ENCODE measurements at places on chromosomes 2 and 18.
A peak's percentile ranks its signal among the peaks of the same experiment; 100 is the strongest.

GRCh38 chr2:33958591-33958990, 359.5 kb upstream of the FAM98A start:
- no peak for DNase-seq

GRCh38 chr18:12497296-12497695, 89.6 kb downstream of the PRELID3A start:
- no peak for DNase-seq

- no peak for DNase-seq
These were observed 49.6 kb downstream of the SPIRE1 start for GRCh38 chr18:12608301-12608700.

- no peak for DNase-seq
These were observed 139.5 kb downstream of the HAUS1 start for GRCh38 chr18:46243673-46244072.

DNA sequence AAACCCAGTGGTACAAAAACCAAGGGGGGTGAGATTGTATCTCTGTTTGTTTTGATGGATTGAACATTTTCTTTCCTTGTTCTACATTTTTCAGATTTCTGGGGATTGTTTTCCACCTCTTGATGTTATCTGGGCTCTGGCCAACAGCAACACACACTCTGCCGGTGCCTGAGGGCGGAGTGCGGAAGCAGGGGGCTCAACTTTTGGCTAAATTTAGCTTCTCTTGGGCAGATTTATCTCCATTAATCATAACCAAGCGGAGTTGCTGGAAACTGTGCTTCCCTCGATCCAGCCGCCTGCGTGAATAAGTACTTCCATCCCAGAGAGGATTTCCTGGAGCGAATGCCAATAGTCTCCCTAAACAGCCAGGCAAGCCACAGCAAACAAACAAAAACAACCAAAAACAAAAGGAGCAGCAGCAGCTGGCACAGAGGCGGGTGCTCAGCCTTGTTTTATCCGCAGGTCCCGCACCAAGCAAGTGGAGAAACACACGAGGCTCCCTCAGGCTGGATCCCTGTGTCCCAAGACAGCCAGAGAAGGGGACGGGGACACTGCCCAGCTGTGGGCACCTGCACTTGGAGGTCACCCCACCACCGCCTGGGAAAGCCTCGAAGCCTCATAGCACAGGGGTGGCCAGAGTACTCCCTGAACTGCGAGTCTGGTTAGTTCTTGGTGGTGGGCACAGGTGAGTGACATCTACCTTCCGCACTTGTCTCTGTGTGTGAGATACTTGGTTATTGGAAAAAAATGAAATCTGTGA, 143.4 kb downstream of the NDUFA10 start:
- no peak for DNase-seq

DNA sequence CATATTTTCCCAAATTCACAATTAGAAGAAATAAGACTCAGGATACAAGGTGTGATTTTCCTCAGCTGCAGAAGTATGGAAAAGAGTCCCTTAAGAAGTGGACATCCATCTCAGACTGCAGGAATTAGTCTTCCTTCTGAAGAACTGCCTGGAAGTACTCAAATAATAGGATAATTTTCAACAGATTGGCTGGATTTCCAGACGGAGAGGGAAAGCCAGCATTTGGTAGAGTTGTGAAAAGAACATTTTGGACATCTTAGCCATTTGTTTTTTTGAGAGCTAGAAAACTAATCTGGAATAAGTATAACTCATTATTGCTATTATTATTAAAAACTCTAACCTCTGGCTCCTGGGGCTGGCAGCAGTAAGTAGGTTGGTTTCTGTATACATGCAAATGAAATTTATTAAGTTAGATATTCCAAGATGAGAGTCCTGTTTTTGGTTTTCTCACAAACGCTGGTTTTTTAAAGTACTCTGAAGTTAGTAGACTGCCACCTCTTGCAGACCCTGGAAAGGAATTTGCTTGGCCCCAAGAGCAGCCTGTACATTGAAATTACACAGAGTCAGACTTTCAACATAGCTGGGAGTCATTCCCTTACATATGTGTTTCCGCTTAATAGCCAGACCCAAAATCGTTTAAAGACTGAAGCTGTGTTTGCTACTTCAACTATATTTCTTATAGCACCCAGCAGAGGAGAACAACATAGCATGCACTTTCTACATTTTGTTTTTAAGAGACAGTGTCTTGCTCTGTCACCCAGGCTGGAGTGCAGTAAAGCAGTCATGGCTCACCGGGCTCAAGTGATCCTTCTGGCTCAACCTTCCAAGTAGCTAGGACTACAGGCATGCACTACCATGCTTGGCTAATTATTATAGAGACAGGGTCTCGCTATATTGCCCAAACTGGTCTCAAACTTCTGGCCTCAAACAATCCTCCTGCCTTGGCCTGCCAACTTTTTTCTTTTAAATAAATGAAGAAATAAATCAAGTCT, 142.4 kb downstream of the THADA start:
- no peak for DNase-seq

- no peak for DNase-seq
These were observed 65.7 kb downstream of the LRRTM1 start for GRCh38 chr2:80238692-80239469.

DNA sequence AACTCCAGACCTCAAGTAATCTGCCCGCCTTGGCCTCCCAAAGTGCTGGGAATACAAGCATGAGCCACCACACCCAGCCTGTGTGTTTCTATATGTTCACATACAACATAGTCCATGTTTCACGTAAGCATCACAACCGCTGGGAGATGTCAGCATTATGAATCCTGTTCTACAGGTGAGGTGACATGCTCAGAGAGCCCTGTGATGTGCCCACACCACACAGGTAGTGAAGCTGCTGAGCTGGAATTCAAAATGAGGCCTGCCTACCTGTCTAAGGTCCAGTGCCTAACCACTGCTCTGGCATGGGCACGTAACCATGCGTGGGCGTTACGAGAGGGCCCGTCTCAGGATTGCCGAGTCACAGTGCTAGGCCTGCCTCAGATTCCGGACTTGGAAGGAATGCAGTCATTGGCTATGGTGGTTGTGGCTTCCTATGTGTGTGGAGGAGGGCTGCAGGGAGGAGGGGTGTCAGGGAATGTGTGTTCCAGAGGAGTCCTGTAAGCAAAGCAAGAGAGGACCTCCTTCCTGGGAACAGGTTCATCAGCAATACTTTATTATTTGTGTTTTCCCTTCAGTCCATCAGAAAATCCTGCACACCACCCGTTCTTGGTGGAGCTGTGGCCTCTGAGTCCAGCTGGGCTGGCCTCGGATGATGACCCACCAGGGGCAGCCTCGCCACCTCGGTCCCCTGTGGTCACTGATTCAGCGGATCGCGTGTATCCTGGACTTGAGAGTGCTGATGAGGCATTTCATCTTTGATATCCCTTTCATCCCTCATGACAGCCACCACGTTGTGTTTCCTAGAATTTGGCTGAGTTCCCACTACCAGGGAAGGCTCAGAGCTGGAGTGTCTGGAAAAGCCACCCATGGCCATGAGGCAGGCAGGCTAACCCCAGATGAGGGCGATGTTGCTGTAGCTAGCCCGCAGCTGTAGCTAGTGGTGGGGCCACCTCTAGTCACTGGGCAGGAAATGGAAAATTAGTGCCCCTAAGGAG, 31.1 kb downstream of the HK2 start:
- DNase-seq = peak; percentile 78

DNA sequence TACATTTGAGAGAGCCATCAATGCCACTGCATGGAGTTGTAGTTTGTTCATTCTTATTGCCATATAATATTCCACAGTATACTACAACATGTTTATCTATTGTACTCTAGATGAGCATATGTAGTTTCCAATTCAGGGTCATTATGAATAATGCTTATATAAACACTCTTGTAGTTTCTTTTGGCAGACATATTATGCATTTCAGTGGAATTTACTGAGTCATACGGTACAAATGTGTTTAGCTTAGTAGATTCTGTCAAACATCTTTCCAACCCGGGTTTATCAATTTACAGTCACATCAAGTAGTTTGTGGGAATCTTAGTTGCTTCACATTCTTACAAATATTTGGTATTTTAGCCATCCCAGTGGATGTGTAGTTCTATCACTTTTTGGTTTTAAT, 161.1 kb downstream of the KCNH7 start:
- DNase-seq = no peak

- no peak for DNase-seq
These were observed 107.5 kb upstream of the FSHR start for GRCh38 chr2:49261781-49262180.

DNA sequence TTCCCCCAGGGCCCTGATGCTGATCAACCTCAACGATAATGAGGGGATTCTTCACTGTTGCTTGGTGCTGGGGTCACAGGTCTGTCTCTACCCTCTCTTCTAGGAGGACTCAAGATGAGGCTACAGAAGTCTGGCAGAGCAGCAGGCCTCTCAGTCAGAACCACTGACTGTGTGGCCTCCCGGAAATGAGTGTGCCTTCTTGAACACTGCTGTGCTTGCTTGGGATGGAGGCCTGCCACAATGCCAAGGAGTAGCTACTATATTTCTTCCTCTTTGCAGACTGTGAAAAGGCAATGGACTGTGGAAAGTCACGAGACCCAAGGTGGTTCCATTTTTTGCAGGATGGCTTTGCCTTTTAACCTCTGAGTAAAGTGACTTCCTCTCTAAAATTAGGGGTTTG, 5.8 kb upstream of the HOXD1 start:
- no peak for DNase-seq

GRCh38 chr2:97676620-97677019, 7.1 kb downstream of the C2orf92 start:
- no peak for DNase-seq

- DNase-seq = no peak
These were observed 168.5 kb upstream of the COPS8 start for GRCh38 chr2:236917164-236917563.

GRCh38 chr18:23921716-23922285, 92.8 kb upstream of the TTC39C start:
- no peak for DNase-seq

DNA sequence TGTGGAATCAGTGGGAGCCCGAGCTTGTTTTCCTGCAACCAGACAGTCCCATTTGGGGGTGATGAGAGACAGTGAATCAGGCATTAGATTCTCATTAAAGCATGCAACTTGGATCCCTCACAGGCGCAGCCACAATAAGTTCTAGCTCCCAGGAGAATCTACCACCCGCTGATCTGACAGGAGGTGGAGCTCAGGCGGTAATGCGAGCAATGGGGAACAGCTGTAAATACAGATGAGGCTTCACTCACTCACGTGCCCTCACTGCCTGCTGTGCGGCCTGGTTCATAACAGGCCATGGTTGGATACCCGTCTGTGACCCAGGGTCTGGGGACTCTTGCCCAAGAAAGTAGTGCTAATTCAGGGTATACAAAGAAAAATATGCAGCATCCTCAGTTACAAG, 144.8 kb upstream of the RGPD4 start:
- no peak for DNase-seq

Data from T47D (cell line).